ENCODE measurements at places on chromosomes 7 and 10.

DNA sequence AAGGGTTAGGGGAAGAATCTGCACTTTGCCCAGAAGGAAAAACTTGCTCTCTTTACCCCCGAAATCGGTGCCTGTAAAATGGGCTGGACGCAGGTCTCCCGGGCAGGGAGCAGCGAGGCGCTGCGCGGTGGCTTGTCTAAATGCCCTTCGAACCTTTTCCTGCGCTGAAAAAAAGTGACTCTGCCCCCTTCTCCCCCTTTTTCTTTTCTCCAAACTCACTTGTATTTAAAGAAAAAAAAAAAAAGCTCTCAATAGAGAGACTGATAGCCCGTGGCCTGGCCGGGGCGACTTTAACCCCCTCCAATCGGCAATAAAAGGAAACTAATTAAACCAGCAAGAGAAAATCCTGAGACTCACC lies 286 bp downstream of the SP8 start:
- DNase-seq: no peak

DNA sequence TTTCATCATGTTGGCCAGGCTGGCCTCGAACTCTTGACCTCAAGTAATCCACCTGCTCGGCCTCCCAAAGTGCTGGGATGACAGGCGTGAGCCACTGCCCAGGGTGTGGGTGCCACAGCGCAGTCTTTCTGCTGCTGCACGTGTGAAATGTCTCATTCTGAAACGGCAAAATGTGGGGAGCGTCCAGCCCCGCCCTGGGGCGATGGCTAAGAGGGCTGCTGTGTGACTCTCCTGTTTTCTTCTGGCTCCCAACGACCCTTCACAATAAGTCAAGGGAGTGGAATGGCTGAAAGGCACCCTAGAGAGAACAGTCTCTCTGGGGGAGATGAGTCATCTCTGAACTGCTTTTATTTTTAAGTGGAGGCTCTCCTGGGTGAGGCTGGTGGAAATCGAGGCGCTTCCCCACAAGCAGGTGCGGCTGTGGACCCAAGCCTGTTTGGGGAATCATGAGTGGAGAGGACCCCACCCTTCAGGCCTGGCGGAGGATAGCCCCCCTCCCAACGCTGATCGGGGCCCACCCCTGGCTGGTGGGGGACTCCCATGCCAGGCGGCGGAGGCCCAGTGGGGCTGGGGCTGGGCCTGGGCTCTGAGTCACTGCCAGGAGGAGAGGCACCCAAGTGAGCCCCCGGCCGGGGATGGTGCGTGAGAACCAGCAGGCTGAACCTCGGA lies 18.0 kb downstream of the ADAP1 start:
- no peak for DNase-seq

DNA sequence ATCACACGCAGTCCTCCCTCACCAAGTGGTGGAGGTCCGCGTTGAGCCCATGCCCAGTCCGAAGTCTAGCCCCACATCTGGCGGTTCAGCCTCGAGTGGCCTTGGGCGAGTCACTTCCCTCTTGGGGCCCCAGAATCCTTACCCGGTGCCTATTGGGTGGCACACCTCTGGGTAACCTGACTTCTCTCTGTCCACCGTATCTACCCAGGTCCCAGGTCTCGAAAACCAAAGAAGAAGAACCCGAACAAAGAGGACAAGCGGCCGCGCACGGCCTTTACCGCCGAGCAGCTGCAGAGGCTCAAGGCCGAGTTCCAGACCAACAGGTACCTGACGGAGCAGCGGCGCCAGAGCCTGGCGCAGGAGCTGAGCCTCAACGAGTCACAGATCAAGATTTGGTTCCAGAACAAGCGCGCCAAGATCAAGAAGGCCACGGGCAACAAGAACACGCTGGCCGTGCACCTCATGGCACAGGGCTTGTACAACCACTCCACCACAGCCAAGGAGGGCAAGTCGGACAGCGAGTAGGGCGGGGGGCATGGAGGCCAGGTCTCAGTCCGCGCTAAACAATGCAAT lies 4.3 kb downstream of the EN2 start:
- DNase-seq: no peak

- no peak for DNase-seq
Measured at GRCh38 chr10:31188792-31189406, 130.1 kb upstream of the ZEB1 start.

GRCh38 chr7:36021917-36022550 lies 131.0 kb upstream of the EEPD1 start:
- DNase-seq: no peak

DNA sequence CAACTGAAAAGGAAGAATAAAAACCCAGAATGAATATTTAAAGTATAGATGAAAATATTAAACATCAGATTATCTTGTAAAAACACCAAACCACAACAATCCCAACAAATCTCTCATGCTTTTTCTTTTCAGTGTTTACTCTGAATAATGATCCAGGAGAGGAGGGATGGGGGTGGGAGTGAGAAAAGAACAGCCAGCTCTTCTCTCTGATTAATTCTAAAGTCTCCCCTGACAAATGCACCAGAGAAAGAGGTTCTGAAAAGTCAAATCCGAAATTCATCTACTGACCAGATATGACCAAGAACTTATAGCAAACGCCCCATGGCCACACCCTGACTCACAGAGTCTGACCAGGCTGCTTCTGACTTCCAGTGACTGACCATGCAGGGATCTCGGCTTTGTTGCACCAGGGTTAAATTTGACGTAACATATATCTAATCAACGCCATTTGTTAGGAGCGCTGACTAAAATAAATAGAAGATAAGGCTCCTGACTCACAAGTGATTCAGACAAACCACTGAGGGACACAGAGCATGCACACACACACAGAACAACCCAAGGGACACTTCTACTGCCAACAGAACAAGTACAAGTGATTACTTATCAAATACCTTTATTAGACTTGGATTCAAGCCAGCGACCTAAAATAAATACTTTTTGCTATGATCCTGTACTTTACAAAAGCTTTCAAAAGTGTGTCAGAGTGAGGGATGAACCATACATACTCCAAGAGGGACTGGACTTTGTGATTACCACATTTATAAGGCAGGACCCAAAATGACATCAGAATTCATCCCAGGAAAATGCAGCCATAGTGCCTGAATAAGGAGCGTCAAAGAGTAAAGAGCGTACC lies 9.3 kb upstream of the SPOCK2 start:
- DNase-seq: peak; percentile 86

GRCh38 chr10:23192712-23193434 lies 761 bp downstream of the PTF1A start:
- DNase-seq: no peak

- DNase-seq: no peak
Measured at GRCh38 chr10:49222170-49222569, 34.0 kb upstream of the TMEM273 start.

DNA sequence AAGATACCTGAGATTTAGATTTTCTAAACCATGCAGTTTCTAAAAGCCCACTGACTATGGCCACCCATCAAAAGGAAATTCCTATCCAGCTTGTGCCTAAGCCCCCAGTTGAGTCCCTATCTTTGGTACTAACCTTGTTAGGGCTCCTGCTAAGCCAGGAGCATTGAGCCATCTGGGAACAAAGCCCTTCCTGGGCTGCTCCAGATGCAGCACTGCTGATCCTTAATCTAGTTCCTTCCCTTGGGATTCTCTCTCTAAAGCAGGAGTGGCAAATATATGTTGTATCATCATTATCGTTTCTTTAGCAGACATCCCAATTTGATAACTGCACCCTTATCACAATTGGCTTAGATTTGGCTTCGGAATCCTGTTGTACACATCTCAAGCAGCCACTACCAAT lies 24.7 kb upstream of the PDLIM1 start:
- no peak for DNase-seq

Data from kidney glomerular epithelial cell (primary cell).